Fibroblast of the conjunctiva (primary cell): ENCODE measurements at places on chromosomes 5 and 9.

DNA sequence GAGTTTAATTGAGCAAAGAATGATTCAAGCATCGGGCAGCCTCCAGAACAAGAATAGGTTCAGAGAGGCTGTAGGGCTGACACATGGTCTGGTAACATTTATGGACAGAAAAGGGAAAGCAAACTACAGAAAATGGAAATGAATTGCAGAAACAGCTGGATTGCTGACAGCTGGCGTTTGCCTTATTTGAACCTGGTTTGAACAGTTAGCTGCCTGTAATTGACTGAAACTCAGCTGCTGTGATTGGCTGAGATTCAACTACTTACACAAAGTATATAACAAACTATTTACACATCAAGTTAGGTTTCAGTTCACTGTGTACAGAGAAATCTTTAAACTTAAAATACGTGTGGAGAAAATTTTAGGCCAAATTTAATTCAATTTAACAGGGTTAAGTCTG, 441.7 kb downstream of the PRELID2 start:
- no peak for DNase-seq

DNA sequence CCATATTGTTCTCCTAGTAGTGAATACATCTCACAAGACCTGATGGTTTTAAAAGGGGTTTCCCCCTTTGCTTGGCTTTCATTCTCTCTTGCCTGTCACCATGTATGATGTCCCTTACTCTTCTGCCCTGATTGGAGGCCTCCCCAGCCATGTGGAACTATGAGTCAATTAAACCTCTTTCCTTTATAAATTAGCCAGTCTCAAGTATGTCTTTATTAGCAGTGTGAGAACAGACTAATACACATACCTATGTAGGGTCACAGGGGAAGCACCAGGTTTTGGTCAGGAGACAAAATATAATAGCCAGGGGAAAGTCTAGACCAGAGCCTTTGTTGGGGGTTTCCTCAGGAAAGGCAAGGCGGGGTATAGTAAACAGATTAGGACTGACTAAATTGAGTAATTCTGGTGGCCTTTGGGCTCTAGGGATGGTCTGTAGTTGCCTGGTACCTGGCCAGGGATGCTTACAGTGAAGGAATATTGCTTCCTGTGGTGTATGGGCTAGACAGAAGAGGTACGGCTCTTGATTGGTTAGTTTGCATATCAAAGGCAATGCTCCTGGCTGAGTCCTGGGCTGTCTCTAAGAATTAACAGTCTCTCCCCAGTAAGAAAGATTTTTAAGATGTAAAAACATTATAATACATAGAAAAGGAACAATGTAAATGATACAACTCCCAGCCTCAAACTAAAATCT, 254.5 kb downstream of the ELAVL2 start:
- DNase-seq, result no peak

DNA sequence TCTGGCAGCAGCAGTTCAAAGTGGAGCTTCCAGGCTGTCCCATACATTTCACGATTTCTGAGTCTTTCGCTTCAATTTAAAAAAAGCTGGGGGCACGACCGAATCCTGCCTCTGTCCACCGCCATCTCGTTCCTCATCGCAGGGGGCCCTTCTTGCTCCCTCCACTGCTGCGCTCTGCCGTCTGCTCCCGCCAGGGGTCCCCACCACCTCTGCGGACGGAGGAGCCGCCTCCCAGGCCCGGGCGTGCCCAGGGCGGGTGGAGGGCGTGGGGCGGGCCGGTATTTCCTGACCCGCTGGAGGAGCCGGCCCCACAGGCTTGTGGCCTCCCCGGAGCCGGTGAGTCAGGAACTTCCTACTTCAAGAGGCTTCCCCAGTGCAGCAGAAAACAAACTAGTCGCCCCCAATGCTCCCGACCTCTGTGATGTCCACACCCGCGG, 50.4 kb downstream of the USP20 start:
- DNase-seq, result peak; percentile 84

GRCh38 chr9:89400403-89401116, 82.3 kb downstream of the SECISBP2 start:
- DNase-seq, result no peak

DNA sequence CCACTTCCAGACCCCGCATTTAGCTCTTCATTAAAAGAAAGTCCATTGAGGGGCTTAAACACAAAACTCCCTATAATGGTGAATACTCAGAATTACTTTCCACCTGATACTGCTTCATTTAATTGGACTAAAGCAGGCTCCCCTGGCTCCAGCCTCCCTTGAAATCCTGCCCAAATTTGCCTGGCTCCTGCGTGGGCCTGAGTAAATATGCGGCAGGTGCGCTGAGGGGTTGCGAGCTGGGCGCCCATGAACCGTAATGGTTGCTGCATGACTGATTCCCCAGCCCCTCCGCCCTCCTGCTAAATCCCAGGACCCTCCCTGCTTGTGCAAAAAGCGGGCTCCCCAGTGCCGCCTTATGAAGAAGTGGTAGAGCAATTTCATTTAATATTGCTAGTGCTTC, 639.7 kb downstream of the BNC2 start:
- no peak for DNase-seq
